HT1080 (cell line): ENCODE measurements at places on chromosomes 2 and 18. TPM values are rescaled to one million over a fixed set of nuclear protein-coding genes. Genes with fewer than 3 reads are reported as not detected.

DNA sequence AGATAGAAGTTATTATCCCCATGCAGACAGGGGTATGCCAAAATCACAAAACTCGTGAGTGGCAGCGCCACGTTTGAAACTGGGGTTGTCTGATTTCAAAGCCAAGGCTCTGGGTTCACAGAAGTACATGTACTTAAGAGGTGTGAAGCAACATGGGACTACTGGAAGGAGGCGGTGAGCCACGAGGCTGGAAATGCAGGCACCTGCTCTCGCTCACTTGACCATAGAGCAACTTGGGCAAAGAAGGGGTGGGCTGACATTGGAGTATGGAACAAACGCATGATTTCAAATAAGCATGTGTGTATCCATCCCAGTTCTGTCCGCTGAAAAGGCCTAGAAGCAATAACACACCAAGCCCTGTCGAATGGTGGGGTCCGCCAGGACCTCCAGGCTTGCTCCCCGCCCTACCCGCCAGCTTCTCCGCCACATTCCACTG, 593 bp upstream of the ACTR2 start:
- DNase-seq: peak; percentile 6

DNA sequence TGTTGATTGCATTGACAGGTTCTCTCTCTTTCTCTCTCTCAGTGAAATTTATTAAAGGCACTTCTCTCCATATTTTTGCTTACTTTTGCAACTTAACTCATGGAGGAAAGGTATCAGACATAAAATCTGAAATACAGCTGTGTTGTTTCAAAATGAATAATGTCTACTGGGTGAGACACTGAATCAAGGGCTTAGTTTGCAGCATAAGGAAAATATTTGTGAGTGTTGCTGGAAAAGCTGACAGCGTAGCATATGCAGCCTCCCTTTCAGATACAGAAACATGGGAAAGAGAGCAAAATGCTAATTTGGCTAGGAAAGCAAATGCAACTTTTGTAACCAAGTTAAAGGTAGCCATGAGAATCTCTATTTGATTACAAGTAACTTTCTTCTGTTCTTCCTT, 81.5 kb upstream of the COL3A1 start:
- DNase-seq: no peak

- DNase-seq: no peak
These were observed 132.6 kb downstream of the SPAG16 start for GRCh38 chr2:213416832-213417231.

DNA sequence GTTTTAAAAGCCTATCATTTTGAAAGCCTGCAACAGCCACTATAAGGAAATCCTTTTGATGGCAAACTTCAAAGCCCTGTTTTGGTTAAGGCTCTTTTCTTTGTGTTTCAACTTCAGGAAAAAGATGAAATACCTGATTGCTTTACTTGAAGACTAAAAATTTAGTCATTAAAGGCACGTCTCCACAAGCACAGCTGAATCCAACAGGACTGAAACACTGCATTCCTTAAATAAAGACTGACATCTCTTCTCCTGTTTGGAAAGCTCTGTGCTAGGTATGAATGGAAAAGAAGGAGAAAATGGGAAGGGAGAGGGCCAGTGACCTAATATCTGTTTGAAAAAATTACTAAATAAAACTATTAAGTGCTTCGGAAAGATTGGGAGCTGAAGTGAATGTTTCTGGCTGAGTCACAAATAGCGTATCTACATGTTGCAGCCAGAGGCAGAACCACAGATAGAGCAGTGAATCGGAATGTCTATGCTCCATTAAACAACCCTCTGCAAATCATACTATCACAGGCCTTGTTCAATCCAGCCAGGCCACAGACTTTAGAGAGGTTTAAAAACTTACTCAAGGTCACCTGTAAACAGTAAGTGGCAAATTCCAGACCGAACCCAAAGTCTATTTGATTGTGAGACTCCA, 21.1 kb upstream of the RALBP1 start:
- DNase-seq: no peak

DNA sequence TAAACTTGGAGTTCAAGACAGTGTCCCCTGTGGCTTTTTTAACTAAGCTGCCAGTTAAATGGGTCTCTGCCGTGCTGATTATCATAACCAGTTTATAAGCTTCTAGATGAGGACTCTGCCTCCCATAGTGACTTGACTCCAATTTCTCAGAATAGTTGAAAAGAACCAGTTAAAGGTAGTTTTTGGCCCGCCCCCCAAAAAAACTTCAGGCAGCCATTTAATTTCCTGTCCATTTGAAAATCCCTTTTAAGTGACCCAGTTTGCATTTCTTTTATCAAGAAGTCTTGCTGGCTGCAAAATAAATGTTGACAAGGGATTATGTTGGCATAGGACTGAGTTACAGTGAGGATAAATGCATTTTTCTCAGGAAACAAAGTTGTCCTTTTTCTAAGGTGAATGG, 2.3 kb downstream of the SLC20A1 start:
- no peak for DNase-seq

- no peak for DNase-seq
These were observed 710.0 kb downstream of the TDRD15 start for GRCh38 chr2:21833767-21834166.

The SPC25 gene
- 16.6 and 27.1 TPM in 2 replicates for total RNA-seq

GRCh38 chr2:206627632-206628031, 14.7 kb upstream of the FAM237A start:
- DNase-seq: no peak

DNA sequence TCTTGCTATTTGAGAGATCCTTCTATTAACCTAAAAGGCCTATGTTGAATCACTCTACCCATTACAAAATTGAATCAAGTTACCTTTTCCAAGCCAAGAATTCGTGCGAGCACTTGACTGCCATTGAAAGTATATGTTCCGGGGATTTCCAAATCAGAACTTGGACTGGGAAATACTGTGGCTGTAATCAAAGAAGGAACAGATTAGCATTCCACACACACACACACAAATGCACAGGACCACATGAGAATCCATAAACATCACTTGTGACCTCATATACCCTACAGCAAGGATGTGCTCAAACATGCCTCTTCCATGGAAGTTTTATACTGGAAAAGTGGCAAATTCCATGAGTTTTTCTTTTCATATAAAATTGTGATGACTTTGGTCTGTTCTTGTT, 86.0 kb downstream of the ABCA12 start:
- DNase-seq: no peak

- no peak for DNase-seq
These were observed 1.7 kb downstream of the INPP5D start for GRCh38 chr2:233061591-233062450.

The C2orf92 gene
- 1.0 and 1.7 TPM in 2 replicates for total RNA-seq

- peak; percentile 73 for DNase-seq
These were observed 45.4 kb upstream of the ANKRD62 start for GRCh38 chr18:12048010-12048826.

GRCh38 chr2:145020694-145021093, 500.8 kb upstream of the ZEB2 start:
- DNase-seq: no peak

- DNase-seq: no peak
These were observed 116.9 kb downstream of the C1D start for GRCh38 chr2:67945940-67946339.

DNA sequence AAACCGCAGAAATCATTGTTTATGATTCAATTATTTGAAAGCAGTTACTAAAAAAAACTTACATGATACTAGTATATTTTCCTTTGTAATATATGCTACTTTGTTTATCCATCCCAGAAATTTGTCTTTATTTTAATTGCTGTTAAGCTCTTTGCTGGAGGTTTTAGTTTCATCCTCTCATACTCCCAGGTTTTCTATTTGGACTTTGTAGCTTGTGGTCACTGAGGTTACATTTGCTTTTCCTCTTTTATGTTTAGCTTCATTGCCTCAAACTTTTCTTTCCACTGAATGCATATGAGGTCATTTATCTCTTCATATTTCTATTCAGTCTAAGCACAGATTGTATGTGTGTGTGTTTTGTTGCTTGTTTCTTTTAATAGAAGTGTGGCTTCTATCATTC, 89.9 kb downstream of the ERBB4 start:
- DNase-seq: no peak

The BUB1 gene
- total RNA-seq: 75.4 and 89.2 TPM in 2 replicates

The C1QL2 gene
- 0.03 TPM in 1 of 2 replicates, not detected in the other for total RNA-seq

DNA sequence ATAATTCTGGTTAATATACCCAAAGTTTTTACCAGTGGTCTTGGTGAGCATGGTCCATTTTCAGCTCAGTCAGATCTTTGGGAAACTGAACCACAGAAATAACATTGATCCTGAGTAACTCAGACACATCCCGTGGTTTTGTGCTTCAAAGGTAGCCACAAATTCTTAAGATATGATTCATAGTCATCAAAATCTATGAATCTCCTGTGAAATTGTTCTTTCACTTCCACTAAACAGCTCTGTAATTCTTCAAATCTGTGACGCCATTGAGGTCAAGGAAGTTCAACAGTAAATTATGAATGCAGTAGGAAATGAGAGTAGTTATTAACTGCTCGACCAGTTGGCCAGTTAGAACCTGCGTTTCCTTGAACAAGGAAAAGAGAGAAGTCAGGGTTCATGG, 147.3 kb downstream of the IRS1 start:
- DNase-seq: peak; percentile 98

DNA sequence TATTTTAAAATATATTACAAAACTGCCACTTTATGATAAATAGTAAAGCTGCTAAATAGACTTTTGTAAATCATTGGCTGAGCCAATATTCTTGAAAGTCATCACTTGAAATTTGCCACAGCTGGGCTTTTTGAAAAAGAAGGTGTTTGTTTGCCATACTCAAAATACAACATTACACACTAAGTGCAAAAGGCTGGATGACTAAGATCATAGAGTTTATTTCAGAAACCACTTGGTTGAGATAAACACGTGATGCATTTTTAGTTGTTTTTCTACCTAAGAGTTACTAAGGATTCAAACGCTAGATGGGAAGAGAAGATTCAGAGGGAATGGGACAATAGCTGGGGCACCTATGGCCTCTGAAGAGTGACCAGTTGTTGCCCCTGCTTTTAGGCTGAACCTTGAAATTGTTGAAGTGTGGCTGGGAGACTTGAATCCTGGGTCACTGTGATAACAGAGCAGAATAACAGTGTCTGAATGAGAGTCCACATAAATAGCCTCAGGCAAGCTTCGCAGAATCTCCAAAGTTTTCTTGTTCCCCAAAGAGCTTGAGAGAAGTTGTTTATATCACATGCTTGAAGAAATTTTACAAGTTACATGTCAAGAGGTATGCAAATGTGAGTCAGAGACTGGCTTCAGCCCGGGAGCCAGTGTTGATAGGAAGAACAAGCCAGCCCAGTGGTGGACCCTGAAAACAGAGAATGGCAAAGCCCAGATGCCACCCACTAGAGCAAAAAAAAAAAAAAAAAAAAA, 409.8 kb downstream of the GPD2 start:
- no peak for DNase-seq

The PROM2 gene
- not detected in 2 replicates for total RNA-seq

DNA sequence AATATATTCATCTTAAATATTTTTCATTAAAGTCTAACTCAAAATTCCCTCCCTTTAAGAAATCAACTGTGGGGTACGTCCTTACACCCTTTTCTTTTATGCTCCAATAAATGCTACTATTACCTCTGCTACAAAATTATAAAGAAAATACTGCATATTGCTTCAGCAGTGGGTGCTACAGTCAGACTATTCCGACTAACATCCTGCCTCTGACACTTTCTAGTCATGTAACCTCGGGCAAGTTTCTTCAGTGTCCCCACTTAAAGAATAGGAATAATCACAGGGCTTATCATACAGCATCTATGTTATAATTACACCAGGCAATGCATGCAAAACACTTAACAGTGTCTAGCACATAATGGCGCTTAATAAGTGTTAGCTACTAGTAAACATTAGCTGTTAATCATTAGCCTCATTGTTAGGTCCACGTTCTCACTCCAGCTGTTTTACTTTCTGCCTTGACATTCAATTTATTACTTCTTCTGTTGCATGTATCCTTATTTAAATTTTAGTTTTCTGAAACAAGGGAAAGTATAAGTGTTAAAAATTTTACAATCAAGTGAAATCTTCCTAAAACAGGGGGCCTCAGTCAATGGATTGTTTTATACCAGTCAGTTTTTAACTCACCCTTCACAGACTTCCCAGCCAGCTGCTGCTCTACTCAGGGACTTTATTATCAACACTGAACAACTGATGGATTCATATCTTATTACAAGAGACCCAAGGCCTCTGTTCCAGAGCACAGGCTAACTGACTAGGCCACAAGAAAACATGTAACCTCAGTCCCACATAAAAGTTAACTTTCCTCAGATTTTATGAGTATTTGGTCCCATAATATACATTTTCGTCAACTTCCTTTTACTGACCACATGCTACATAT, 54.0 kb downstream of the CLASP1 start:
- no peak for DNase-seq

GRCh38 chr18:46212398-46212797, 108.2 kb downstream of the HAUS1 start:
- no peak for DNase-seq

The CFAP65 gene
- not detected in 2 replicates for total RNA-seq

The GNAL gene
- total RNA-seq: 0.10 and 1.0 TPM in 2 replicates

The RTTN gene
- total RNA-seq: 11.7 and 13.0 TPM in 2 replicates

The BBS5 gene
- 1.9 and 2.0 TPM in 2 replicates for total RNA-seq

- DNase-seq: no peak
These were observed 6.1 kb downstream of the SP100 start for GRCh38 chr2:230422149-230422548.
